ENCODE measurements at places on chromosomes 2 and 18. TPM values are rescaled to one million over a fixed set of nuclear protein-coding genes. Genes with fewer than 3 reads are reported as not detected.

GRCh38 chr2:205675861-205676516, 6.3 kb upstream of the NRP2 start:
- DNase-seq: no peak

DNA sequence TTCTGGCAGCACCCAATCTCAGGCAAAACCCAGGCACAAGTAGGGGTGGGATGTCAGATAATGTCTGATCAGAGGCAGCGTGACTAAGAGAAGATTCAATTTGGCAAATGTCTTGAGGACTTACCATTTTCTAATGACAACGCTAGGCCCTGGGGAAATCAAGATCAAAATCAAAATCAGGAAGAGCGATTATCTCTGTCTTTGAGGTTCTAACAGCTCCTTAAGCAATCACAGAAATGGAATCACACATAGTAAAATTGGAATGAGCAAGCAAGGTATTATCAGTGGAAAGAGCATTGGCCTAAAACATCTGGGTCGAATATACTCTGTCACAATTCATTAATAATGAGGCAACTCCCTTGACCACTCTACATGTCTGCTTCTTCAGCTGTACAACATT, 8.6 kb upstream of the SERPINB2 start:
- DNase-seq: no peak

- peak; percentile 19 for DNase-seq
Measured at GRCh38 chr2:74379851-74380789, at the start of gene DCTN1. TSS of gene DCTN1 (minus strand) at chr2:74380311. CDS start at chr2:74380037, 274 bp downstream.

BIN1 gene
- 67.7 TPM for total RNA-seq

DNA sequence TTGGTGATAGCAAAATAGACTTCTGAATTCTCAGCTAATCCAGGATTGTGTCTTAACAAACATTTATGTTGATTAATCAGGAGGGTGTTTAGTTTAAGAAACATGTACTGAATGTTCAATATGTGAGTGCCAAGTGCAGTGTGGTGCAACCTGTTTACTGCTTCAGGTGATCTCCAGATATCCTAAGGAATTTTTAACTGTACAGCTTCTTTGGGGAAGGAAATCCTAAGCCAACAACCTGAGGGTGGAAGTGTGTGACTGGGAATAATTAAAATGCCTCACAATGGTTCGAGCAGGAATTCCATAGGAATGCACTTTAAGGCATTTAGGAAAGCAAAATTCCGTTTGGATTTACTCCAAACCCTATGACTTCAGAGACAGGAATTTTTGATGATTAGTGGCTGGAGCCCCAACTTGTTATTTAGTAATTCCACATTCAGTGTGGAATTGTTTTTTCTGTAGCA, 16.4 kb downstream of the CRIM1 start:
- no peak for DNase-seq

DNA sequence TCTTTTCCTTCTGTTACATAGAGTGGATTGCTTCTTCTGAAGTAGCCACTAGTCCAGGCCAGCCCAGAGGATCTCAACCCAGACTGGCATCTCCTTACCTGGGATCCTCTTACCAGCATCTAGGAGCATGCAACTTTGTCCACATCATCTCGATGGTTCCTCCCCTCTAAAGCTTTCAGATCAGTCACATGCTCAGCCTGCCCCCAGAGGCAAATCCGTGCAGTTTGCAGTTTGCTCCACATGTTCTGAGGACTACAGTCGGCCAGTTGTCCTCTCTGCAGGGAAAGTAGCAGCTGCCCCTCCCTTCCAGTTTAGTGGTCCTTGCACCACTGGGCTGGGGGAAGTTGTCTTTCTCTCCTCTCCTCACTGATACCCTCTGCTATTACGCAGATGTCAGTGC, 259.8 kb upstream of the APCDD1 start:
- DNase-seq: no peak

- DNase-seq: no peak
Measured at GRCh38 chr18:63705401-63705800, 2.6 kb downstream of the SERPINB11 start.

GRCh38 chr2:112803691-112804521, 19.6 kb upstream of the IL1A start:
- no peak for DNase-seq

- no peak for DNase-seq
Measured at GRCh38 chr2:121237336-121237979, 47.5 kb downstream of the TFCP2L1 start.

SCN7A gene
- total RNA-seq: 0.39 TPM

DNA sequence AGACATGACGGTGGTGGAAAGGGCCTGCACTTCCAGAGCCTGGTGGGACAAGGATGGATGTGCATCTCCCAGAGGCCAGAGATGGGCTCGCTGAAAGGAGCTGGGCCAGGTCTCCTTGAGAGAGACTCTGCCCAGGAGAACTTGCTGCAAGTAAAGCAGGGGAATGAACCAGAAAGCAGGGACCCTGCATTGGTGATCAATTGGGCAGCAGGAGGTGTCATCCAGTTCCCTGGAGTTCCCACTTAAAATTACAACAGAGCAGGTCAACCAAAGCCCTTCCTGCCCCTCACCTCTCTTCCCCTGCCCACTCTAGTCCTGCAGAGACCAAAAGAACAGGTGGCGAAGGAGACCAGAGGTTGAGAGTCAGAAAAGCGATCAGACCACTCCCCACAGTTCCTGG, 69.7 kb upstream of the CAB39 start:
- no peak for DNase-seq

GRCh38 chr18:3578621-3579020, 128.6 kb downstream of the TGIF1 start:
- DNase-seq: no peak

- DNase-seq: no peak
Measured at GRCh38 chr2:3001615-3002560, 375.7 kb downstream of the EIPR1 start.

TAF1B gene
- 36.8 TPM for total RNA-seq

GRCh38 chr2:29108225-29108624, 7.0 kb upstream of the CLIP4 start:
- peak; percentile 14 for DNase-seq

GRCh38 chr18:10488017-10488416, 33.6 kb downstream of the APCDD1 start:
- DNase-seq: no peak

CCNYL1 gene
- 24.3 TPM for total RNA-seq

CASP10 gene
- total RNA-seq: not detected

ATG16L1 gene
- total RNA-seq: 28.2 TPM

GREB1L gene
- total RNA-seq: 80.5 TPM

MAP2 gene
- total RNA-seq: 123 TPM

- DNase-seq: no peak
Measured at GRCh38 chr2:121960251-121960650, 204.8 kb downstream of the TSN start.

- DNase-seq: no peak
Measured at GRCh38 chr2:41204315-41204714, 752.4 kb upstream of the SLC8A1 start.

- DNase-seq: no peak
Measured at GRCh38 chr2:100403722-100404121, 13.7 kb downstream of the CHST10 start.

GRCh38 chr2:42238644-42239288, 69.6 kb downstream of the EML4 start:
- DNase-seq: no peak

DNA sequence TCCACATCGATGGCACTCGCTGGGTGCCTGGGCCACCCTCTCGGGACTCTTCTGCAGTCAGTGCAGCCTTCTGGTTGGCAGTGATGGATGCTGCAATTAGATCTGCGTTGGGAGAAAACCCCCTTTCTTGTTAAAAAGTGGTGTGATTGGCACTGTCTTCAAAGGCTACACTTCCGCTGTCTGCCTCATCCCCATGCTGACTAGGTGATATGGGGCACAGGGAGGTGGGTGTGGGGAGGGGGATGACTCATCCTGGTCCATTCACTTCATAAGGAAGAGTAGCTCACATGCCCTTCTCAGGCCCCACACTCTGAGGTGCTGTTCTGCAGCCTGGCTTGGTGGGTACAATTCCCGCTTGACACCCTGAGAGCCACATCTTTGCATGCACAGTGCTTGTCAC, 77.4 kb downstream of the THNSL2 start:
- DNase-seq: no peak
